ENCODE measurements at places on chromosomes 12 and 14. TPM values are rescaled to one million over a fixed set of nuclear protein-coding genes. Genes with fewer than 3 reads are reported as not detected.

Gene KRT6C
- polyA plus RNA-seq: not detected

- DNase-seq: no peak
Observed at GRCh38 chr12:123446333-123446713, 9.8 kb upstream of the RILPL2 start.

DNA sequence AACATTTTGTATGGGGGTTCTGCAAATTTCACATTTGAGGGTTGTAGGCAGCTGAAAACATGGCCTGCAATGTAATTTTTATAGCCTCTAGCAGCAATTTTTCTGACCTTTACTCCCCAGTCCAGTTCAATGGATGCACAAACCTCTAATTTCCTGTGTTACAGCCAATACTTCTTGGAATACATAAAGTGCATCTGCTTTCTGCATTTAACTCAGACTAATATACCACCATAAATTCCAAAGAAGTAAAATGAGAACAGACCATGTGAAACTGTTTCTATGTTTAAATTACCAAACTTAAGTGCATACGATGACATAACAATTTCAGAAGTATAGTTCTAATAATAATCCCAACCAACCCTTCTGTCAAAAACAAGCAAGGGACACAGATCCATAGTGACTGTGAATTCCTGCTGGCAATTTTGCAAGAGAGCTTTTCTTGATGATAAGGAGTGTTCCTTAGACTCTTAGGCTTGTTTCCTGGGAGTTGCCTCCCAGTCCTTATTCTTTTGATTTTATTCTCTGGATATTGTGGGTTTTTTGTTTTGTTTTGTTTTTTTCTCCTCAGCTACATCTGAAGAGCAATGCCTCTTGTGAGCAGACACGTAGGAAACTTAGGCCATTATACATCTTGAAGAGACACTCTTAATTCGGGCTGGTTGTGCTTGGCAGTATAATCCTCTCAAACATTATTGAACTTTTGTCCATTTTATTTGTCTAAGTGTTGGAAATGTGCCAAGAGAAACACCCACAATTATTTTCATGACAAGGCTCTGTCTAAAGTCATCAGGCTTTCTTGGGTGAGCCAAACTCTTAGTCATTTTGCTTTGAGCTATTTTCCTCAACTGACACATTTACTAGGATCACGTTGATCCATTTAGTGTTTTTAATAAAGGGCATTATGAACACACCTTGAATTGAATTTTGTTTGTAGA is 51.3 kb upstream of the RERGL start:
- DNase-seq: no peak

GRCh38 chr12:118880720-118881493 is 100.4 kb upstream of the SRRM4 start:
- no peak for DNase-seq

DNA sequence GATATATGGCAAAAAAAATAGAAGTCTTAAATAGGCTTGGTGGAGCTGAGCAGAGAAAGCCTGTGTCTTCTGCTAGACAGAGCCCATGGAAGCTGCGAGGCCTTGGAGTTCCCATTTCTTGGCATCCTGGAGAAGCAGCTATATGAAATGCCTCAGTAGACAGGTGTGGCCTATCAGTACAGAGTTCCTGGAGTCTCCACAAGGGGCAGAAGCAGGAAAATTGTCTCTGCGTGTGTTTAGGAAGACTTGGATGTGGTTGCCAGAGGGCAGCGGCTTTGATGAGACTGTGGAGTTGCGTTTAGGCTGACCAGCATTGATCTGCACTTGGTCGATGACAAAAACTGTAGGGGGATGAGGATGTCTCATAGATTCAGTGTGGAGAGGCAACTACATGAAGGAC is 334.5 kb upstream of the SEL1L start:
- DNase-seq: no peak

DNA sequence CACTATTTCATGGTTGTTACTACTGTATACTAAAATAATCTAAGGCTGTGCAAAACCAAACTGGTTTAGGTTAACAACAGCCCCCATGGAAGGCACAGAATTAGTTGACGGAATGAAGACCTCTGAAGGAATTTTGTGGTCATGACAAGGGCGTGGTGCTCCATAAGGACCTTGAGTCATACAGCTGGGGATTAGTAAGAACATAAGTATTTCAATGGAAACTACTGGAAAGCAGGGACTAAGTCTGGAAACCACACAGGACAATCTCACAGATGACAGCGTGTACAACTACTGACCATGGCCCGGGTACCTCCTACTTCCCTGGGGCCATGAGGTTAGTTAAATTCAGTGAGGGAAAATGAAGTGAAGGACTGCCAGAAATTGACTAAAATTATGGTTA is 98.5 kb upstream of the PLEKHA5 start:
- peak; percentile 85 for DNase-seq

Measured in IMR-90 (cell line).